ENCODE measurements at places on chromosomes 2 and 18. TPM values are rescaled to one million over a fixed set of nuclear protein-coding genes. Genes with fewer than 3 reads are reported as not detected.

Gene RAD51AP2
- under 0.01 TPM for total RNA-seq

Gene SCG2
- total RNA-seq: 5.3 TPM

Gene CYTIP
- total RNA-seq: not detected

Gene CCDC150
- 3.7 TPM for total RNA-seq

Gene AKAIN1
- total RNA-seq: not detected

Gene HOXD4
- 1.4 TPM for total RNA-seq

Gene SERPINB8
- total RNA-seq: 42.7 TPM

Gene C2orf66
- total RNA-seq: not detected

Gene ACKR3
- total RNA-seq: 0.66 TPM

Gene SCYGR4
- not detected for total RNA-seq

Gene TXNDC2
- 0.22 TPM for total RNA-seq

Gene COL4A4
- total RNA-seq: 0.14 TPM

Gene PIEZO2
- total RNA-seq: 23.2 TPM

Gene CYP1B1
- 70.2 TPM for total RNA-seq

Gene SKOR2
- total RNA-seq: not detected

Gene GREB1L
- total RNA-seq: 0.44 TPM

Gene SGO2
- total RNA-seq: 1.1 TPM

Gene ALPP
- not detected for total RNA-seq

Gene KIAA2012
- total RNA-seq: not detected

Gene CRYGC
- total RNA-seq: not detected

Gene ACMSD
- not detected for total RNA-seq

Gene SOCS6
- 135 TPM for total RNA-seq

Gene CCDC138
- total RNA-seq: 6.6 TPM

Gene TMEM198
- total RNA-seq: 1.1 TPM

Gene RAB17
- total RNA-seq: 0.22 TPM

Gene RNMT
- 30.2 TPM for total RNA-seq

Gene PSMA8
- not detected for total RNA-seq

Gene MARCHF4
- total RNA-seq: 8.7 TPM

Gene IL36A
- total RNA-seq: not detected

Gene KCNJ3
- not detected for total RNA-seq

Gene DYNAP
- not detected for total RNA-seq

Gene CNRIP1
- 42.2 TPM for total RNA-seq

Gene RGPD3
- total RNA-seq: 0.22 TPM

Gene RFTN2
- not detected for total RNA-seq

Gene CFAP53
- total RNA-seq: not detected

Gene POTEJ
- total RNA-seq: not detected

Gene KLHL14
- not detected for total RNA-seq

Gene DSC1
- not detected for total RNA-seq

Gene CNGA3
- not detected for total RNA-seq

Gene FHL2
- 260 TPM for total RNA-seq

Gene PMAIP1
- total RNA-seq: 53.3 TPM

Gene SLC19A3
- 2.4 TPM for total RNA-seq
